Neural crest cell (in vitro differentiated cells): ENCODE measurements at places on chromosomes 11 and 22. TPM values are rescaled to one million over a fixed set of nuclear protein-coding genes. Genes with fewer than 3 reads are reported as not detected.

The PARVA gene
- total RNA-seq = 36.2 and 40.0 TPM in 2 replicates

The GRAMD4 gene
- total RNA-seq = 32.3 and 34.1 TPM in 2 replicates

The OR8U1 gene
- not detected in 2 replicates for total RNA-seq

The ACR gene
- 0.34 TPM in 1 of 2 replicates, not detected in the other for total RNA-seq

The TMEM86A gene
- total RNA-seq = 1.5 and 1.7 TPM in 2 replicates

The NFAM1 gene
- total RNA-seq = 0.07 TPM in 1 of 2 replicates, not detected in the other

The GRK3 gene
- total RNA-seq = 19.3 and 19.4 TPM in 2 replicates

The TRIM21 gene
- total RNA-seq = 10.5 and 10.6 TPM in 2 replicates

The ADAMTS15 gene
- 7.5 and 7.7 TPM in 2 replicates for total RNA-seq

DNA sequence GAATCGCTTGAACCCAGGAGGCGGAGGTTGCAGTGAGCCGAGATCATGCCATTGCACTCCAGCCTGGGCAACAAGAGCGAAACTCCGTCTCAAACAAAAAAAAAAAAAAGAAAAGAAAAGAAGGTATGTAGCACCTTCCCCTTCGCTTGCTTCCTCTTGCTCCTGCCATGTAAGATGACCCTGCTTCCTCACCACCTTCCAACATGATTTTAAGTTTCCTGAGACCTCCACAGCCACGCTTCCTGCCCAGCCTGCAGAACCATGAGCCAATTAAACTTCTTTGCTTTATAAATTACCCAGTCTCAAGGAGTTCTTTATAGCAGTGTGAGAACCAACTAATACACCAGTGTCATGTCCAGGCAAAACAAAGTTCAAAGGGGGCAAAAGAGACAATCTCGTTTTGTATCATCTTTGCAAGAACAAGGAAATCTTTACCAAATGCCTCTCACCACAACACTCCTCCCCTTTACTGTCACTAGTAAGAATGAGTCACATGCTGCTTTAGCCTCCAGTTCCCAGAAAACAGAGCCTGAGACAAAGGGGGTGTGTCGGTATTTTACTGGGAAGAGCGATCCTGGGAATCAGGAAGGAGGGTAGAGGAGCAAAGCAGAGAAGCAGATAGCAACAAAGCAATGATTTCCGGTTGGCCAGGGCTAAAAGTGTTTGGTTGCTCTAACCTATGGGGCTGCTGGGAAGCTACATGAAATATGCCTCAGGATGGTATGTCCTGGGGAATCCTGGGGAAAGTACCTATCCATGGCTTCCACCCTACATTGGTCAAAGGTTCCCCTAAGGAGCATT lies 10.5 kb upstream of the MCHR1 start:
- no peak for DNase-seq

DNA sequence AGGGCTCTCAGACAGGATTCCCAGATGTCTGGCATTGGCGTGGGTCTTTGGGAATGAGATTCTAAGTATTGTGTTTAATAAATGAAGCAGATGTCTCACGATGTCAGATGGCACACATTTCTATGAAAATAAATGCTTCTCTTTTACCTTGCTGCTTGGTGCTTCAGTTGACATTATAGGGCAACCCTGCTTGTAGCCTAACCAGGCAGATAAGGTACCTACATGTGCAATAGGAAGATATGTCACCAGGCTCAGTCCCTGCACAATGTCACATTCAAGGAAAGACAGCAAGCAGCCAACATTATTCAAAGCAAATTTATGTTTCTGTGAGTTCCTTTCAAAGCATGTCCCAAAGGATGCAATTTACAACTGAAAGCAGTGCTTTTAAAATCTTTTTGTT lies 43.4 kb upstream of the SYN3 start:
- DNase-seq = no peak

DNA sequence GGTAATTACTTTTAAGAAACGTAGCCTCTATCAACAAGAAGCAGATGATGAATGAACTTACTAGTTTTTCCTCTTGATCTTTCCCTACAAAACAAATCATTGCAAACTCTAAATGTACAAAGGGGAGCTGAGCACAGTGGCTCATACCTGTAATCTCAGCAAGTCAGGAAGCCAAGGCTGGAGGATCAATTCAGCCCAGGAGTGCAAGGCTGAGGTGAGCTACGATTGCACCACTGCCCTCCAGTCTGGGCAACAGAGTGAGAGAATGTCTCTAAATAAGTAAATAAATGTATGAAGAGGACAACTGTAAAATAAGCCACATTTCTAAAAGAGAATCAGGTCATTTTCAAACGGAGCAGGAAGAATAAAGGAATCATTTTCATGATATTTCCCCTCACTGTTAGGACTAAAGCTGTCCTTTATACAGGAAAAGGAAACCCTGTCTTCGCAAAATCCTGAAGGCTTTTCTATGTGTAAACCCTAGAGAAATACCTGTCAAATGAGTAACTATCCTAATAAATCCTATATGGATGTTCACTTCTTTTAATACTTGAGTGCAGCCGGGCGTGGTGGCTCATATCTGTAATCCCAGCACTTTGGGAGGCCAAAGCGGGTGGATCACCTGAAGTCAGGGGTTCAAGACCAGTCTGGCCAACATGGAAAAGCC lies 41.2 kb downstream of the RRAS2 start:
- no peak for DNase-seq

GRCh38 chr11:124511745-124512144 lies 31.7 kb downstream of the OR8B12 start:
- DNase-seq = no peak

DNA sequence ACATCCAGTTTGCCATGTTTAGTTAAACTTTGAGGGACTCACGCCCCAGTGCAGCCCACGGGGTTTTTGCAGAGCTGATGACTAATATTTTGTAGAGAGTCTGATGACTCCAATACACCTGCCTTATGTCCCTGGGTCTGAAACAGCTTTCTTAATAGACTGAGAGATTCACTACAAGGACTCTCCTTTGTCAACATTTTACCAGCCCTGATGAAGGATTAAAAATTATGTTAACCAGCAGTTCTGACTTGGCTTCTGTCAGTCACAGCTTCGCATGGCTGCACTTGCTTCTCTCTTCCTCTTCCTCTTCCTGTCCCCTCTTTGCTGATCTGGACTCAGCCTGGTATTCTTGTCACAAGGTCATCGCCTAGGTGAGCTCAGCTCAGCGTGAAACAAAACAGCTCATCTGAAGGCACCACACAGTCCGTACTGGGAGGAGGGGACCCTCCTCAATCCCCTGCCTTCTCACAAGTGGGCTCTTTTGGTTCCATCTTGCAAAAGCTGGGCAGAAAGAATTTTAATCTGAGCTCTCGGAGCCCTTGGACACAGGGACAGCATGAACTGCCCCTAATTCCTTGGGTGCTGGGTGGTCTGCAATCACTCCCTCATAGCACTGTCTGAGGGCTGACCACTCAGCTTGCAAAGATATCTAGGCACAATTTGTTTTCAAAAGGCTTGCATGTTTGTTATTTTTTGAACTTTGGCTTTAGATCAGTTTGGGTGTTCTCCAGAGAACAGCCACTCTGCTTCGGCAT lies 38.1 kb upstream of the POU2AF1 start:
- DNase-seq = no peak

DNA sequence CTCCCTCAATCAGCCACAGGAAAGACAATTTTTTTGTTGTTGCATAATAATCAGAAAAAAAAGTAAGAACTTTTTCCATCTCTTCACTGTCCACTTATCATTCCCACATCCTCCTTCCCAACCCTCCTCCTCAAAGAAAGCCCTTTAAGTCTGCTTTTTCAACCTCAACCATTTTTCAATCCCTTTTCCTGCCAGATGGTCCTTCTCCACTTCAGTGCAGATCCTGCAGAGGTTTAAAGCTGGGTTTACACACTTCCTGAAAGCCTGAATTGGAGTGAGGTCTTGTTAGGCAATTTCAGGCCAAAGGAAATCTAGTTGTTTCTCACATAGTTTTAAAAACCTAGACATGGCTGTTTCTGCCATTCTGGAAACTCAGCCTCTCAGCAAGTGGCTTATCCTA lies 78.3 kb downstream of the RPL27A start:
- DNase-seq = no peak

DNA sequence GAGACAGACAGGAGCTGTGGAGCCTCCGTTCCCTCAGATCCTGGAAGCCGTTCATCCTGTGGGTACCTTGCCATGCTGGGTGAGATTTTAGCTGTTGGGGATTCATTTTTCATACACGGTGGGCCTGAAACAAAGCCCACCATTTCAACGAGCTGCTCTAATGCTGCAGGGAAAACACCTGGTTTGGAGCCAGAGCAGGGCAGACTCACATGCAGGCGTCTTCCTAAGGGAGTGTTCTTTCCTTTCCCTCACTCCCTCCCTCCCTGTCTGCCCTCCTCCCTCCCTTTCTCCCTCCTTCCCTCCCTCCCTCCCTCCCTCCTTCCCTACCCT lies 52.5 kb downstream of the CD6 start:
- DNase-seq = no peak

DNA sequence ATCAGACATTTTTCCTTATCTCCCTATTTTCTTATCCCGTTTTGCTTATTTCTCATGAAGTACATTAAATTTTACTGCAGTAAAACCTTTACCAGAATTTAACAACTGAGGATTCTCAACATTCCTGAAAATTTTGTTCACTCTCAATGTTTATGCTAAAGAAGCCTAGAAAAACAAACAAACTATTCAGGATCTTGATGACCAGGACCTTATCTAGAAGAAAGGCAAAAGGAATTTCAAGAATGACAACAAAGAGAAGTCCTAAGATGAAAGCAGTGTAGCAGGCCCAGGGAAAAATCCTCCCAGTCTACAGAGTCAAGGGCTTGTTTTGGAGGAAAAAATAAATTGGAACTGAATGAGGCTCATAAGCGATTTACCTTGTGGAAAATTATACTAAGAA lies 283.3 kb upstream of the ARHGAP42 start:
- DNase-seq = no peak

- DNase-seq = no peak
These were observed 4.8 kb upstream of the PLA2G6 start for GRCh38 chr22:38186429-38186828.

- no peak for DNase-seq
These were observed 779 bp downstream of the SELENOH start for GRCh38 chr11:57742087-57742452.

- DNase-seq = no peak
These were observed 52.8 kb downstream of the CCDC34 start for GRCh38 chr11:27310182-27310581.

- no peak for DNase-seq
These were observed 1.2 kb upstream of the B3GAT1 start for GRCh38 chr11:134413043-134413825.

DNA sequence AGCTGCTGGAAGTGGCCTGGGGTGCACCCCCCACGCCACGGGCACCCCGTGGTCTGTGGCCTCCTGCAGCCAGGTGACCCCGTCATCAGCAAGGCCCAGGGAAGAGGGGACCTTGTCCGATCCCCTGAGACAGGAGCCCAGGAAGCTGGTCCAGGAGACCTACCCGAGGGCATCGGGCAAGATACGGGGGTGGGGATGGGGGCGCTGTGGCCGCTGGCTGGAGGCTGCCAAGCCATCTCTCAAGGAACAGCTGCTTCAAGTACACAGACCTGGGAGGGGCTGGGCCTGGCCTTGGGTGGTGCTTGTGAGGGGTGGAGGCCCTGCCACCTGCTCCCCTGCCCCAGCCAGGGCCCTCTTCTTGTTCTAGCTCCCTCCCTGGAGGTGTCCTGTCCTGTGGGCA lies 1272.1 kb downstream of the BRD1 start:
- no peak for DNase-seq

- DNase-seq = no peak
These were observed 643.8 kb upstream of the TENM4 start for GRCh38 chr11:80084608-80085007.

DNA sequence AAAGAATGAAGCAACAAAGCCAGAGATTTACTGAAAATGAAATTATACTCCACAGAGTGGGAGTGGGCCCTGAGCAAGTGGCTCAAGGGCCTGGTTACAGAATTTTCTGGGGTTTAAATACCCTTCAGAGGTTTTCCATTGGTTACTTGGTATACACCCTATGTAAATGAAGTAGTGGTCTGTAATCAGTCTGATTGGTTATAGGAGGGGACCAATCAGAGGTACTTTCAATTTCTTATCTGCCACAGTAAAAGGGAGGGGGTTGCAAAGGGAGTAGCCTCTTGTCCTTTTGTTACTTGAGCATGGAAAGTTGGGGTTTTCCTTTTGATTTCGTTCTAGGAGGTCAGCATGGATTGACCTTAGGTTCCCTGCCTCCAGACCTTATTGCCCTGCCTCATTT lies 63.5 kb downstream of the ATM start:
- no peak for DNase-seq

DNA sequence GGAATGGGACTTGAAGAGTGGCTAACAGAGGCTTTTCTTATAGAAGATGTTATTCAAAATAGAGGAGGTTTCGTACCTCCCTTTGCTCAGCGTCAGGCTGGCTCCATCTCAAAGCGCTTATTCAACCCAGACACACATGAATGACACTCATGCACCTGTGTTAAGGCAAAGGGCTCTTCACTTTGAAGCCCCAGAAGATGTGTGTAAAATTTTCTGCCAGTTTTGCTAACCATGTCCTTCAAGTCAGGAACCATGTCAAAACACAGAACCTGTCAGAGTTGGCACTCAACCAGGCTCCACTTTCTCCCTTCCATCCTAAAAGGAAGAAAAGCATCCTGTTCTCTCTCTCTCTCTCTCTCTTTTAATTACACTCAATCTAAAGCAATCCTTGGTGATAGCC lies 352.8 kb upstream of the NARS2 start:
- DNase-seq = no peak

DNA sequence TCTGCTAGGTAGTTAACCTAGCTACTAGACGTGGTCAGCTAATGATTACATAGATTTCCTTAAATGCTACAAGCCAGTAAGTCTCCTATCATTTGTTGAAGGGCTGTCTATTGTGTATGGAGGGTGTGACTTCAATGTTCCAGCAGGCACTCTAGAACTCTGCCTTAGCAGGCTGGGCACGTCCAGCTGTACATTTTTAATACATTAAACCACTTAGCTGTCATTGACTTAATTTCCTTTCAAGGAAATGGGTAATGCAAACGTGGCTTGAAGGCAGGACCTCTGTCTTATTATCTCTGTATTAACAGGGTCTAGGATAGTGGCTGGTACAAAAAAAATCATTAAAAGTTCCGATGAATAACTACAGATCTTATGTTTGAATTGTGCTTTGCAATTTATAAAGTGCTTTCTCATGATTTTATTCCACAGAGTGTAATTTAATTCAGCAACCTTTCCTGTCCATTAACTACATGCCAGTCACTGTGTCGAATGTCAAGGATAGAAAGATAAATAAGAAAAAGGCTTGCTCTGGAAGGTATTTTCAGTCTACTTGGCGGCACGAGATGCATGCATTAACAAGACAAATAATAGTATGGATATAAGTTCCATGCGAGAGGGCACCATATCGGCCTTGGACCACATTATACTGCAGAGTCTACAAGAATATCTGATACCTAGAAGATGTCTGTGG lies 60.3 kb downstream of the APOL3 start:
- DNase-seq = no peak

- DNase-seq = no peak
These were observed 20.7 kb downstream of the LINC01488 start for GRCh38 chr11:69501891-69502860.

- no peak for DNase-seq
These were observed 1.5 kb upstream of the UBASH3B start for GRCh38 chr11:122653916-122654585.
